ENCODE measurements at places on chromosomes 5 and 9.

- no peak for DNase-seq
Observed at GRCh38 chr5:139854029-139854605, 58.5 kb downstream of the PSD2 start.

GRCh38 chr5:167870055-167870454 is 421.4 kb upstream of the WWC1 start:
- no peak for DNase-seq

GRCh38 chr5:171543148-171543815 is 123.8 kb downstream of the FGF18 start:
- no peak for DNase-seq

DNA sequence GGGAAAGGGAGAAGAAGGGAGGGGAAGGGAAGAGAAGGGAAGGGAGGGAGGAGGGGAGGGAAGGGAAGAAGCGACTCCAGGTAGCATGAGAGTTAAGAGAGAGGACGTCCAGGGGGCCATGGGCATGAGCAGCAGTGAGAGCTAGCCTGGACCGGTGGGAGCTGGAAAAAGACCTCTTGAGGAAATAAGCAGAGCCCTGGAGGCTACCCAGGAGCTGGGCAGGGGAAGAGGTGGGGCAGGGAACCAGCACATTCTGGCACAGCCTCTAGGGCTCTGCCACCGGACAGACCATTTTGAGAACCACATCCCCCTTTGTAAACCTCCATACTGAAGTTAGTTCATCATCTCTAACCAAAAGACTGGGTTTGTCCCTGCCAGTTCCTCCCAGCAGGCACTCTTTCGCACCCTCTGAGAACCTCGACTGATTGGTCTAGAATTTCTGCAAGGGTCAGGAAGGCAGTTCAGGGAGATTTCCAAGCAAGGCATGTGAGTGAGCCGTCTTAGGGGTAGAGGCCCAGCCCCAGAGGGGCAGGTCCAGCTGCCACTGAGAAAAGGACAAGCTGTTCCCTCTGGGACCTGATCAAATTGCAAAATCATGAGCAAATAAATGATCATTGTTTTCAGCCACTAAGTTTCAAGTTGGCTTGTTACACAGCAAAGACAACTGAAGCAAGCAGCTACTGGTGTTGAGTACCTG is 11.6 kb downstream of the NAIF1 start:
- DNase-seq, result no peak

- DNase-seq, result no peak
Observed at GRCh38 chr5:53368966-53369605, 111.3 kb upstream of the FST start.

GRCh38 chr5:156920861-156921431 is 42.1 kb downstream of the TIMD4 start:
- no peak for DNase-seq
